ENCODE measurements at places on chromosomes 3 and 15.

GRCh38 chr15:80996247-80996646 is 4.5 kb upstream of the TLNRD1 start:
- no peak for DNase-seq

GRCh38 chr15:69069996-69070395 is 55.5 kb downstream of the NOX5 start:
- DNase-seq = no peak

GRCh38 chr15:72161361-72162132 is 36.0 kb downstream of the GRAMD2A start:
- DNase-seq = no peak

GRCh38 chr3:146217324-146217723 is 33.6 kb downstream of the PLSCR4 start:
- no peak for DNase-seq

DNA sequence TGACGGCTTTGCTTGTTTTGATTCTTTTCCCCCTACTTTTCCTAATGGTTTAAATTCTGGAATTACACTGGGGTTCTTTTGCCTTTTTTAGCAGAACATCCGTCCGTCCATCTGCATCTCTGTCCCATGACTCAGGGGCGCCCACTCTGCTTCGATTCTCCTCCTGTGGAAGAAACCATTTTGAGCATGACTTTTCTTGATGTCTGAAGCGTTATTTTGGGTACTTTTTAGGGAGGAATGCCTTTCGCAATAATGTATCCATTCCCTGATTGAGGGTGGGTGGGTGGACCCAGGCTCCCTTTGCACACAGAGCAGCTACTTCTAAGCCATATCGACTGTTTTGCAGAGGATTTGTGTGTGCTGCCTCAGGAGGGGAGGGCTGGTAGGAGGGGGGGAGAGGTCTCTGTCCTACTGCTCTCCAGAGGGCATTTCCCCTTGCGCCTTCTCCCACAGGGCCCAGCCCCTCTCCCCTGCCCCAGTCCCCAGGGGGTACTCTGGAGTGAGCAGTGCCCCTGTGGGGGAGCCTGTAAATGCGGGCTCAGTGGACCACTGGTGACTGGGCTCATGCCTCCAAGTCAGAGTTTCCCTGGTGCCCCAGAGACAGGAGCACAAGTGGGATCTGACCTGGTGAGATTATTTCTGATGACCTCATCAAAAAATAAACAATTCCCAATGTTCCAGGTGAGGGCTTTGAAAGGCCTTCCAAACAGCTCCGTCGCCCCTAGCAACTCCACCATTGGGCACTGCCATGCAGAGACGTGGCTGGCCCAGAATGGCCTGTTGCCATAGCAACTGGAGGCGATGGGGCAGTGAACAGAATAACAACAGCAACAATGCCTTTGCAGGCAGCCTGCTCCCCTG is 19.5 kb upstream of the BSN start:
- DNase-seq = no peak

DNA sequence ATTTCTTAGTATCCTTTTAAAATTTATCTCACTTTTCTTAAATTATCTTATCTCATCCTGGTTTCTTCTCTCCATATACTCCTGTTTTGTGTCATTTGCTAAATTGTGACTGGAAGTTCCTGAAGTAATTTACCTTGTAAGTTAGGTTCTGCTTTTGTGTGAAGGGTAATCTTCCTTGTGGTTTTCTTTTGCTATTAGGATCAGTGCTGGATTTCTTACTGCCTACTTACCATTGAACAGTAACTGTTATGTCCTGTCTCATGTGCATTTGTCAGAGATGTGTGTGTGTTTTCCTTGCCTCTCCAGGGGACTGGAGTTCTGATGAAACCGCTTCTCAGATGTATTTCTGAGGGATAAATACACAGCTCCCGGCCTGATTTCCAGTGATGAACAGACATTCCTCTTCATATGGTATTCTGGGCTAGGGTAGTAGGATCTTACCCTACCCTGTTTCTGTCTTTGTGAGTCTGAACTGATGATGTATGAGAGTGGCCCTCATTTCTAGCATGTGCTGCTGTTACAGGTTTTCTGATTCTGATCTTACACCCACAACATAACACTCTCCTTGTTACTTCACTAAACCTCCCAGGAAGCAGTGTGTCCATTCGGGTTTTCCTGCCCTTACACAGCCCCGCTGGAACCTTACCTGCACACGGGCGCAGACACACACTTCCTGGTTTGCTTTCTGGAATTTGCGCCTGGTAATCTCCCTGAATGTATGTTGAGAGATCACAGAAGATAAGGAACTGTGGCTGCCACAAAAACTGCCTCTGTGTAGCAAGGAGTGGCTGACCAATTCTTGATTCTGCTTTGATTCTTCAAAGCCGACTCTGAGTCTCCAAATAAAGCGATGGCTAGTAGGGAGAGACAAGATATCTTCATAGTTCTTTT is 14.7 kb downstream of the PAK2 start:
- DNase-seq = no peak

- DNase-seq = no peak
Measured at GRCh38 chr3:196215493-196216020, 777 bp upstream of the SLC51A start.

DNA sequence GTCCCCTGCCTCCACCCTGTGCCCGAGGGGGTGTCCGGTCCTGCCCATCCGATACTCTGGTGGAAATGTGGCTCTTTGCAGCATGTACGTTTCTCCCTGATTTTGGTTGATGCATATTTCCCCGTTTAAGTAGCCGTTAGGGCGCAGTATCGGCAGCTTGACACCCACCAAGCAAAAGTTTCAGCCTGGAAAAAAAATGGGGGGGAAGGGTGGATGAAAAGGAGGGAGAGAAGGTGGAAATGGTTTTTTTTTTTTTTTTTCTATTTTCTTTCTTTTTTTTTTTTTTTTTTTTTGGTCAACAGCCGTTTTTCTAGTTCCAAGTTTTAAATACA is 1.3 kb downstream of the RAP2B start:
- no peak for DNase-seq

GRCh38 chr3:13563321-13563720 is 14.4 kb downstream of the FBLN2 start:
- no peak for DNase-seq

- peak; percentile 59 for DNase-seq
Measured at GRCh38 chr3:32334675-32335074, 57.0 kb upstream of the CMTM7 start.

GRCh38 chr15:26069231-26069641 is 206.1 kb upstream of the ATP10A start:
- no peak for DNase-seq

- no peak for DNase-seq
Measured at GRCh38 chr15:67931861-67932260, 92.0 kb upstream of the RNU6-1 start.

- no peak for DNase-seq
Measured at GRCh38 chr3:107347751-107348150, 29.5 kb upstream of the CCDC54 start.

GRCh38 chr3:184336547-184337398 is 627 bp upstream of the FAM131A start:
- DNase-seq = no peak

- DNase-seq = no peak
Measured at GRCh38 chr3:118587037-118587741, 447.5 kb downstream of the IGSF11 start.

- DNase-seq = no peak
Measured at GRCh38 chr3:192220915-192221314, 506.4 kb downstream of the FGF12 start.
